ENCODE measurements at places on chromosomes 2 and 18.

DNA sequence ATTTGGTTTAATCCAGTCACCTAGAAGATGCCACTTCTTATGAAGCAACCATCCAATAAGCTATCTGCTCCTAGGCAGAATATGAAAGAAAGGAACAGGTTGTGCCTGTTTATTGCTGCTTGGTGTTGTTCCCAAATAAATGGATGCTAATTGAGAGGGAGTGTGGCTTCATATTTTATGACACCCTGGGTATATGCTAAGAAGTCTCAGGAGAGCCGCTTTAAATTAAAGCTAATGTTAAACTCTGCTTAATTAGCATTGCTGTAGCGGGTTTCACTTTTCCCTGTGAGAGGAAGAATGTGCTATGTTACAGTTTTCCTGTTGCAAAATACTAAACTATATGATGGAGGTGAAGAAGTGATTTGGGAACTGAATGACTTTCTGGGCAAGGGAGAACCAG lies 48.7 kb upstream of the TANK start:
- DNase-seq, result no peak

GRCh38 chr2:42345986-42346385 lies 15.0 kb downstream of the COX7A2L start:
- DNase-seq, result no peak

- DNase-seq, result no peak
Observed at GRCh38 chr2:223365158-223365679, 236.9 kb downstream of the SCG2 start.

GRCh38 chr2:151292141-151292540 lies 2.7 kb upstream of the NMI start:
- no peak for DNase-seq

Measured in activated CD4-positive, alpha-beta T cell treated with anti-CD3 and anti-CD28 coated beads, Interleukin-2, amount 50 U/mL, for 48 hours (primary cell).